ENCODE measurements at places on chromosomes 13 and 19. TPM values are rescaled to one million over a fixed set of nuclear protein-coding genes. Genes with fewer than 3 reads are reported as not detected.

DNA sequence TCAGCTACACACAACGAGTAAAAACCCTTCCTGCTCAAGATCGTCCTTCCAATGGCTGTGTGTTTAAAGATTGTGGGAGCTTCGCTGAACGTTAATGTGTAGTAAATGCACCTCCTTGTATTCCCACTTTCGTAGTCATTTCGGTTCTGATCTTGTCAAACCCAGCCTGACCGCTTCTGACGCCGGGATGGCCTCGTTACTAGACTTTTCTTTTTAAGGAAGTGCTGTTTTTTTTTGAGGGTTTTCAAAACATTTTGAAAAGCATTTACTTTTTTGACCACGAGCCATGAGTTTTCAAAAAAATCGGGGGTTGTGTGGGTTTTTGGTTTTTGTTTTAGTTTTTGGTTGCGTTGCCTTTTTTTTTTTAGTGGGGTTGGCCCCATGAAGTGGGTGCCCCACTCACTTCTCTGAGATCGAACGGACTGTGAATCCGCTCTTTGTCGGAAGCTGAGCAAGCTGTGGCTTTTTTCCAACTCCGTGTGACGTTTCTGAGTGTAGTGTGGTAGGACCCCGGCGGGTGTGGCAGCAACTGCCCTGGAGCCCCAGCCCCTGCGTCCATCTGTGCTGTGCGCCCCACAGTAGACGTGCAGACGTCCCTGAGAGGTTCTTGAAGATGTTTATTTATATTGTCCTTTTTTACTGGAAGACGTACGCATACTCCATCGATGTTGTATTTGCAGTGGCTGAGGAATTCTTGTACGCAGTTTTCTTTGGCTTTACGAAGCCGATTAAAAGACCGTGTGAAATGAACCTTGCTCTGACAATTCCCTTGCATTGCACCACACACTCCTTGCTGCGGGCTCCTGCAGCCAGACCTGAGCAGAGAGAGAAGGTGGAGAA, 2.7 kb upstream of the FAM174C start:
- no peak for DNase-seq

DNA sequence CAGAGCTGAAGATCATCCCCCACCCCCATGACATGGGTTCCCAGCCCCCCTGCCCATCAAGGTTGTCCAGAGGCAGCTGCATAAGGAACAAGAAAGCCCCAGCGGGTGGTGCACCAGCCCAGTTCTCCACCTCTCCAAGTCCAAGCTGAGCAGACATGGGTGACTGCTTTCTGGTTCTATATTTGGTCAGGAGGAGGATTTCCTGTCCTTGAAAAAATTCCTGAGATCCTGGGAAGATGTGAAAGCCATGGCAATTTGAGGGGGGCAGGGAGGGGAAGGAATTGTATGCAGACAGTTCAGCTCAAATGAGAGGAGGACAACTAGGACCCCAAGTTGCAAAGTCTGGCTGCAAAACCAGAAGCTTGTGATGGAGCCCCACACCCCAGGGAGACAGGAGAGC, 55.4 kb upstream of the ADGRE5 start:
- peak; percentile 53 for DNase-seq

GRCh38 chr13:77443511-77443910, 92.0 kb upstream of the SCEL start:
- no peak for DNase-seq

DNA sequence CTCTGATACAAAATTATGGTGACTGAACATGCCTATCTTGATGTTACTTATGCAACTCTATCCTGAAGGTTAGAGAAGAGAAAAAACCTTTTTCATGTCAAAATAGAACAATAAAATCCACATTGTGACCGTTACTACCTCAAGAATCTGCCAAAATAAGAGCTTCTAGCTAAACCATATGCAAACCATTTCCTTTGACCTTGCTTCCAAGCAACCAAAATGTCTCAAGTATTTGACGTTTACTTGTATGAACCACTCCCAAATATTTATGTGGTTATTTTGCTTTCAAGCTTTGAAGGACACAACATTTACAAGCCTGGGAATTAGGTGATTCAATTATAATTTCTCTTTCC, 13.9 kb downstream of the FOXO1 start:
- DNase-seq, result no peak

DNA sequence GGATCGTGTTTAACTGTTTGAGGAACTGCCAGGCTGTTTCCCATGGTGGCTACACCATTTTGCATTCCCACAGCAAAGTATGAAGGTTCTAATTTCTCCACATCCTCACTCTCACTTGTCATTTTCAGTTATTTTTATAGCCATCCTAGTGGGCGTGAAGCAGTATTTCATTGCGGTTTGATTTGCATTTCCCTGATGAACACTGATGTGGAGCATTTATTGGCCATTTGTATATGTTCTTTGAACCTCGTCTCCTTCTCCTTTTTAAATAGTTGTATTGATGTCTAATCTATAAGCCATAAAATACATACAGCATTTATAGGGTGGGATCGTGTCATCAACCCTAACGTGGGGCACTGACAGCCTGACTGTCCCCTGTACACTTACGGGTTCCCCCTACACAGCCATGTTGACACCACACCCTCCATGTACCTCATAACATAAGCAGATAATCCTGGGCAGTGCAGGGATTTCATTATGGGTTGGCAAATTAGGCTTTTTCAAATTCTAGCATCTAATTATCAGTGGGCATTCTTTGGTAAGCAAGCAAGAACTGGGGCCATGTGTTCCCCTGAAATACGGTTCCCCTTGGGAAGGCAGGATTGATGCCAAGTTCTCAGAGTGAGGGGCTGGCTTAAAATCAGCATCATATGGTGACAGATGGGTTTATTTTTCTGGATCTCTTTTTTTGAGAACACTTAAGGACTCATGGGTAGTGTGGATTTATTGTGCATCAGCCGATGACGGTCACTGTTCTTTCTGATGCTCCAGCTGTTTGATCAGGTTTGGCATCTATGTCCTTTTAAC, 11.6 kb upstream of the ZBTB45 start:
- DNase-seq, result no peak

GRCh38 chr19:52959613-52960295, 2.9 kb downstream of the ZNF816 start:
- no peak for DNase-seq

DNA sequence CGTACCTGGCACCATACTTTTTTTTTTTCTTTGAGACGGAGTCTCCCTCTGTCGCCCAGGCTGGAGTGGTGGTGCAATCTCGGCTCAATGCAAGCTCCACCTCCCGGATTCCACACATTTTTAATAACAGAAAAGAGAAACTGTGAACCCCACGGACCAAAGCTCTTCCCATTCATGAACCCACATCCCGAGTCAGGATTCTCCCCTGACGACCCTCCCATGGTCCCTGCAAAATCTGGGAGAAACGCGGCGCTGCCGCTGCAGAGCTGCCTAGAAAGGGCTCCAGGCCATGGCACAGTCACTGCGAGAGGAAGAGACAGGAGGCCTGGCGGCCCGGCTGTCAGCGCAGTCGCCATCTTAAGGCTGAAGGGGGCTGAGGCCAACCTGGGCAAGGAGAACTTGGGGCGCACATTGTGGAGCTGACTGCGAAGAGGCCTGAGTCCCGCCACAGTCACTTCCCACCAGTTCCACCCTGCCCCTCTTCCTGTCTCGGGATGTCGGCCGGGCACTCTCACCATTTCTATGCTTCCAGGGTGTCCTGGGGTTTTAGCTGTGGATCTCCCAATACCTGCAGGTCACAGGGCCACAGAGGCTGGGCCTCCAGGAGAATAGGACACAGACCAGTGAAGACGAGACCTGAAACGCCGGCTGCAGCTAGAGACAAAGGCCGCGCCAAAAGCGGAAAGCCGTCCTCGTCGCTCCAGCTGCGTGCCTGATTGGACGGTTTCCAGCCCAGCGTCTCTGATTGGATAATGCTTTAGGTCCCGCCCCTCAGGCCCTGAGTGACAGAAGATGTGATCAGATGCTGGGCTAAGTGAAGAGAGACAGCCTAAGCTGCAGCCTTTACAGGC, 71.0 kb downstream of the ZNF486 start:
- DNase-seq, result peak; percentile 21

- DNase-seq, result no peak
These were observed 46.1 kb downstream of the OXGR1 start for GRCh38 chr13:96948127-96948526.

DNA sequence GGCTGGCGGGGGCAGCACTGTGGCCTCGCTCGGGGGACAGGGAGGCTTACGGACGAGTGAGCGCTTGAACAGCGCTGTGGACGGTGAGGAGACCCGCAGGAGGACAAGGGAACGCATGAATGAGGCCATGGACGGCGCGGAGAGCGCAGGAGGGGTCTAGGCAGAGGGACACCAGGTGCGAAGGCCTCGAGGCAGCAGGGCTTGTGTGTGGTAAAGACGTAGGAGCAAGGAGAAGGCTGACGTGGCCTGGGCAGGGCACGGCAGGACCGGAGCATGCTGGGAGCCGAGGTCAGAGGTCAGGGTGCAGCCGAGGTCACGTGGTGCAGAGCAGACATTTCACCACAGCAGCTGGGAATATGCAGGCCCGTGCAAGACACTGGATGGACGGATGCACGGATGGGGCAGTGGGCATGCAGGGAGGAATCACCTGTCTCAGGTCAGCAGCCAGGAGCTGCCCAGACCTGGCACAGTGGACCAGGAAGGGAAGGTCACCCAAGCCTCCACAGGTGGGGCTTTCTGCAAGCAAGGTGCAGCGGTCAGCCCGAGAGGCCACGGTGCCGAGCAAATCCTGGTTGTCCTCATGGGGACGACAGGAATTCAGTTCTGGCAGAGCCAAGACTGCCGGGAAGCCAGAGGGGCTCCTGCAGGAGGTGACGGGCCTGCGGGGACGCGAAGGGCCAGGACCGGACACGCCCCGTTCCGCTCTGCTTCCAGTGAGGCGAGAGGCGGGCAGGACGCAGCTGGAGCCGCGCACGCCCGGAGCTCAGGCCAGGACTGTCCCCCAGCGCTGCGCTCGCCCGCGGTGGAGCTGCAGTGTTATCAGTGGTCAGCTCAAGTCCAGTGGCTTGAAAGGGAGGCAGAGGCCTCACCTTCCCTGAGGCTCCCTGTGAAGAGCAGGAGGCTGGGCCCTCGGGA, 72.2 kb downstream of the RASA3 start:
- no peak for DNase-seq

DNA sequence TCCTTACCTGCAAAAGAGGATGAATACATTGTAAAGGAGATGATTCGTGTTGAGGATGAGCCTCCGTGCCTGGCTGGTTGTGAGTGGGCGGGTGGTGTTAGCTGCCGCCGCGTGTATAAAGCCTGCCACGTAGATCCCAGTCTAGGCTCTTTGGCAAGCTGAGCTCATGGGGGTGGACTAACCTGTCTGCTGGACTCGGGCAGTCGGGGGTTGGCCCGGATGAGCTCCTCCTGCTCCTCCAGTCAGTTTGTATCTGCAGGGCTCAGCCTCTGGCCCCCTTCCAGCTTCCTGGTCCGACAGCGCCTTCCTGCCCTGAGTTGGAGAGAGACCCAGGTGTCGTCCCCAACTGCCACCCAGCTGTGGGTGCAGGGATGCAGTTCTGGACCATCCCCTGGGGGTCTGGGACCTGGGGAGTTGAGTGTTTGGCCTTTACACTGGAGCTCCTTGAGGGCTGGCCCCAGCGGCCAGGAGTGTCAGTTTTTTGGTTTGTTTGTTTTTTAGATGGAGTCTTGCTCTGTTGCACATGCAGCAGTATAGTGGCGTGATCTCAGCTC, 20.9 kb downstream of the TECR start:
- DNase-seq, result no peak

GRCh38 chr13:89490661-89491060, 1819.5 kb downstream of the SLITRK5 start:
- DNase-seq, result no peak

- DNase-seq, result peak; percentile 46
These were observed at the start of gene USF2 for GRCh38 chr19:35268536-35269437. Gene USF2, plus strand, starts transcription at chr19:35268962. Its CDS starts 140 bp downstream, at chr19:35269102.

DNA sequence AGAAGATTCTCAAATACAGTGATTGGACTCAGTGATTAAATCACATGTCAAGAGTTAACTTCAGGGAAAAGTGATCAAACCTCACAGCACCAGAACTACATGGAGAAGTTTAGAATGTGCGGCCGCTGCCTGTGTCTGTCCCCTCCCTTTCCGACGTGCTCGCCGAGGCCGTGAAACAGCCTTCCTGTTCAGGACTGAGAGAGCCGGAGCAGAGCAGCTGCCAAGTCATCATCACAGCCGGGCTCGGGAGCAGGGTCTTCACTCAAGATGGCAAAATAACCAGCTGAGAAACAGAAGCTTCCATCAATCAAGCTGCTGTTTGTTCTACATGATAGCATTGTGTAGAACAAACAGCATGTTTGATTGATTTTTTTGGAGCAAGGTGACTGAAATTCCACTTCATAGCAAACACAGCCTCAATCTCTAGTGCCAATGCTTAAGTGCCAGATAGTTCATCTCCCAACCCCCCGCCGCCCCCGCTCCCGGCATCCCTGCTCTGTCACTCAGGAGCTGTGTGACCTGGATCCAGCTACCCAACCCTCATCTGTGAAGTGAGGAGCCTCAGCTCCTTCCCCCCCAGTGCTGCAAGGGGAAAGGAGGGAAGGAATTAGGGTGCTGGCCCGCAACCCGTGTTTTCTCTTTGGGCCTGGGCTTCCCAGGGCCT, 70.6 kb downstream of the HSPH1 start:
- DNase-seq, result no peak

DNA sequence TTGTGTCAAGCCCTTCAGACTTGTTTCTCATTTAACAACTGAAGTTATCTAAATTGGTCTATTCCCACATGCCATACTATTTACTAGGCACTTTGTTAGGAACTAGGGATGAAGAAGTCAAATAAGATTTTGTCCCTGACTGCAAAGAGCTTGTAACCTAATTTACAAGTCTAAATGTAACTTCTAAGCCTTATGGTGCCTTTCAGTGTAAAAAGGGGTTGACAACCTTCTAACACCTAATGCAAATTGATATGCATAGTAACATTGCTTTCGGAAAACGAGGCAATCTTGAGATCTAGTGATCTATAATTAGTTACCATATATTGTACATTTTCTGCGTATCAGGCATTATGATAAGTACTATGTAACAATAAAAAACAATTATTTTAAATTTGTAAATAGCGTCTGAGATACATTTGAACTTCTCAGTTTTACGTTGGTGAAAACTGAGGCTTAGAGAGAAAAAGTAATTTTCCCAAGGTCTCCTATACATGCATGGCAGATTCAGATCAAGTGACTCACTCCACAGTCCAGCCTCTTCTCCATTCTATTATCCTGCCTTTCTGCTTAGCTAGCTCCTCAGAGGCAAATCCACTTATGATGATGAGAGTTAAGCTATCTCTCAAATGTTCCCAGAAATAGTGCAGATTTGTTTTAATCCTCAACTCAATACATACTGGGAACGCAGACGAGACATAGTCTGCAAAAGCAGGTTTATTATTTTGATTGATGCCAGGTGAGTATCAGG, 764.9 kb upstream of the SLITRK5 start:
- peak; percentile 19 for DNase-seq

GRCh38 chr13:51243832-51244231, 21.6 kb downstream of the FAM124A start:
- DNase-seq, result no peak

DNA sequence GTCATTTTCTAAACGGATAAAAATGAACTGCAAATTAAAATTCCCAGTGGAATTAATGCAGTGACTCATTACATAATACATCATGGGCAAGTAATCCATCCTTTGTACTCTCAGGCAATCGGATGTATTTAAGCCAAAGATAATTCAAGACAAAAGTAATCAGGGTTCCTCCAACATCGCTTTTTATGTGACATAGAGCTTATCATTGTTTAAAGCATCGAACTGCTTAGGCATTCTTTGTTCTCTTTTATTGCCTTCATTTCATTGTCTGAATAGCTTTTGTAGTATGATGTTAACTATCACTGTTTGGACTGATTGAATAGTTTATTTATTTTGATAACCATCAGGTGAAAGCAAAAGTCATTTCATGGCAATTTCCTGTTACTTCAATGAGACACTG, 209.4 kb downstream of the ITGBL1 start:
- DNase-seq, result peak; percentile 15

The ZNF382 gene
- 10.0 TPM for total RNA-seq

The CASP14 gene
- total RNA-seq, result not detected

The LRG1 gene
- 0.09 TPM for total RNA-seq

The ZNF560 gene
- not detected for total RNA-seq

The KLK14 gene
- total RNA-seq, result not detected

All from A172 (cell line).